Activated CD8-positive, alpha-beta T cell treated with anti-CD3 and anti-CD28 coated beads for 36 hours (primary cell): ENCODE measurements at places on chromosomes 16 and 17. TPM values are rescaled to one million over a fixed set of nuclear protein-coding genes. Genes with fewer than 3 reads are reported as not detected.

Gene NEUROD2
- total RNA-seq, result not detected

GRCh38 chr17:80783971-80784370, 207.7 kb upstream of the CHMP6 start:
- DNase-seq, result no peak

Gene CDH13
- not detected for total RNA-seq

GRCh38 chr17:47945080-47945479, 3.7 kb downstream of the PNPO start:
- DNase-seq, result peak; percentile 50

DNA sequence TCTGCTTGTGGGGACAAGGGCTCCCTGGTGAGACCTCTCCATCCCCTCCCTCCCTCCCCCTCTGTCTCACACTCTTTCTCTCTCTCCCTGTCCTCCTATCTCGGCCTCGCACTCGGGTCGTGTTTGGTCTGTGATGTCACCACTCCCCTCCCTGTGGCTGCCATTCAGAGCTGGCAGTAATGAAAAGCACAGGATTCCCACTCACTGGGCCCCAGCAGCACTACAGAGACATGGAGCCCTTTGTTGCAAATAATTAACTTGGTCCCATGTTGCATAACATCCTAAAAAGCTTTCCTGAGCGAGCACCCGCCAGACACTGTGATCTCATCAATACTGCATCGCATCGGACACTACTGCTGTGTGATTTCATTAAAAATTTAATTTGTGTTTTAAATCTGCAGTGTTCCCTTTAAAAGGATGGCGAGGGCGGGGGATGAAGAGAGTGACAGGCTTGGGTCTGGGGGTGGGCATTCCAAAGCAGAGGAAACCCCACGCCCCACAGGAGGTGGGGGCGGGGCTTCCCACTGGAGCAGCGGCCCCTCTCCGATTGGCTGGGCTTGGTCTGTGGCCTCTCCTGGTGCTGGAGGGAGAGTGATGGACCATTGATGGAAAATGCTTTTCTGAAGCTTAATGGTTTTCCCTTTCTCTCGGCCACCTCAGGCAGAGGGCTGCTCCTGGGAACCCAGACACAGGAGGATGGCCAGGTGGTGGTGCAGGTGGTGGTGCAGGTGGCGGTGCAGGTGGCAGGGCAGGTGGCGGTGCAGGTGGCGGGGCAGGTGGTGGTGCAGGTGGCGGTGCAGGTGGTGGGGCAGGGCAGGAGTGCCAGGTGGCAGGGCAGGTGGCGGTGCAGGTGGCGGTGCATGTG, 15.3 kb upstream of the NPTX1 start:
- no peak for DNase-seq

Gene KRT20
- total RNA-seq, result not detected

GRCh38 chr17:70158591-70158990, 10.7 kb upstream of the KCNJ2 start:
- DNase-seq, result no peak

DNA sequence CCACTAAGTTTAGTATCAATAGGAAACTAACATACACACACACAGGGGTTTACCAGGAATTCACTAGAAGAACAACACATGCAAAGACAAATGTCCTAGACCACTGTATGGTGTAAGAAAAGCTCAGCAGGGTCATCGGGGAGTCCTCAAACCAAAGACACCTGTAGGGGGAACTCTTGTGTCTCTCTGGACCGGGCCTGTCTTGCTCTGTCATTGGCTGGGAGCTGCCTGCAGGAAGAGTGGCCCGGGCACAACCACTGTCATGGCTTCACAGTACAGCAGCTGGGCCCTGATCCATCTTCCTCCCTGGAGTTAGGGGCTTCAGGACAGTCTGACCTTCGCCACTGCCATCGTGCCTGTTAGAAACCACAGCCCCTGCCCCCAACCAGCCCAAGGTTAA, 263.6 kb upstream of the DYNLRB2 start:
- DNase-seq, result peak; percentile 1

GRCh38 chr16:1194665-1195392, 30.2 kb downstream of the TPSG1 start:
- peak; percentile 28 for DNase-seq

GRCh38 chr17:4998732-4999429, 1.1 kb downstream of the KIF1C start:
- DNase-seq, result peak; percentile 32

DNA sequence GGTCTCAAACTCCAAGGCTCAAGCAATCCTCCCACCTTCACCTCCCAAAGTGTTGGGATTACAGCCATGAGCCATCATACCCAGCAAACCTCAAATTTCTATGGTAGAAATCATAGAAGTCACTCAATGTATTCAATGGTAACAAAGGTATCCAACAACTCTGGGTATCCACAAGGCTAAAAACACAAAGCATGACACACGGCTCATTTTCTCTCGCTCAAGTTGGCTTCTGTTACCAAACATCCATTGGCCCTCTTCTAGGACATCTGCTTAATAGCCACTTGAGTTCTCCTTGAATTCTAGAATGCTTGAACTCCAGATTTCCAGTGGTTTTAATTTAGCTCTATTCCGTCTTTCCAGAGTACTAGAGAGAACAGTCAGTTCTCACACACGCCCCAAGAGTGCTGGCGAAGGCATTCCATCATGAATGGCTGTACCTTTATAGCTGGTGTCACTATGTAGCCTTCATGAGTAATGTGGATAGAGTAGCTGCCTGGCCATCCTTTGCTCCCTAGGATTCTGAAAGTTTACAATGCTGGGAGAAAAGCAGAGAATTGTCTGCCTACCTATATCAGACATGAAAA, 42.6 kb downstream of the SPAG9 start:
- no peak for DNase-seq

- no peak for DNase-seq
Observed at GRCh38 chr17:39170109-39170508, 4.1 kb upstream of the ARL5C start.

DNA sequence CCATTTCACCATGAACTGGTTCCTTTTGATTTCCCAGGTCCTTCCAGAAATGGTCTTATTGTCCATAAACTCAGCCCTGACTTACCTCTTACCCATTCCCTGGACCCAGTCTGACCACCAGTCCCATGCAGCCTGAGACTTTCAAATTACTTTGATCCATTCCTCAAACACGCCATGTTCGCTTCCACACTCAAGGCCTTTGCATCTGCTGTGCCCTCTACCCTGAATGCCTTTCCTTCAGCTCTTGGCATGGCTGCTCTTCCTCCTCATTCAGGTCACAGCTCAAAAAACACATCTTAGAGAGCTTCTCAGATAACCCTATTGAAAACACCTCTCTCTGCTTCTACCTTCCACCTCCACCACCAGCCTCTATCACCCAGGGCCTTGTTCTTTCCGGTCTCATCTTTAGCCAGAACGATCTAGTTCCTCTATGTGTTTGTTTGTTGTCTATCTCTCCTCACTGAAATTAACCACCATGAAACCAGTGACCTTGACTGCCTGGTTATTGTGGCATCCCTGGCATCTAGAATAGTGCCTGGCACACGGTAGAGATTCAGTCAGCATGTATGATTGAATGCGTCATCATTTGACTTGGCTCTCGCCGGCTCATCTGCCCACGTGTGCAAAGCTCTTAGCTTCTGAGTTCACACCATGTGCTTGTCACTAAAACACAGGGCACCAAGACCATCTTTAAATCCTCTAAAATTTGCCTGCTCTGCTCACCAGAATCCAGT, 12.8 kb downstream of the CRYM start:
- DNase-seq, result no peak

DNA sequence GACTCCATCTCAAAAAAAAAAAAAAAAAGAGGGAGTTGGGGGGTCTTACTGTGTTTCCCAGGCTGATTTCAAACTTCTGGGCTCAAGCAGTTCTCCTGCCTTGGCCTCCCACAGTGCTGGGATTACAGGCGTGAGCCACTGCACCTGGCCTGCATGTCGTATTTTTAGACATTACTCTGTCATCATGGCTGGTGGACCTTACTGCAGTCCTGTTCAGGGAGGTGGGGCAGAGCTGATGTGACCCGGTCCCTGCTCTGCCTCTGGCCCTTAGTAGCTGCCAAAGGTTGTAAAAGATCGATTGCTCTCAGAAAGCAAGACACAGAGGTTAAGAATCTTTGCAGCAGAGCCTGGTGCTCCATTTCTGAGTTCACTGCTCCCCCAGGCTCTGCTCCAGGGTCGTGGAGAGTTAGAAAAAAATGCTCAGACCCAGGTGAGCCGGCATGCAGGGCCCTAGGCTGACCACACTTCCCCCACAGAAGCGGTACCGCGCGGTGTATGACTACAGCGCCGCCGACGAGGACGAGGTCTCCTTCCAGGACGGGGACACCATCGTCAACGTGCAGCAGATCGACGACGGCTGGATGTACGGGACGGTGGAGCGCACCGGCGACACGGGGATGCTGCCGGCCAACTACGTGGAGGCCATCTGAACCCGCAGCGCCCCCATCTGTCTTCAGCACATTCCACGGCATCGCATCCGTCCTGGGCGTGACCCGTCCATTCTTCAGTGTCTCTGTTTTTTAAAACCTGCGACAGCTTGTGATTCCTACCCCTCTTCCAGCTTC, 7.1 kb upstream of the LASP1NB start:
- DNase-seq, result no peak
